Activated gamma-delta T cell treated with Interleukin-2 at 50 U/mL for 16 hours (primary cell): ENCODE measurements at places on chromosomes 12 and 14.

DNA sequence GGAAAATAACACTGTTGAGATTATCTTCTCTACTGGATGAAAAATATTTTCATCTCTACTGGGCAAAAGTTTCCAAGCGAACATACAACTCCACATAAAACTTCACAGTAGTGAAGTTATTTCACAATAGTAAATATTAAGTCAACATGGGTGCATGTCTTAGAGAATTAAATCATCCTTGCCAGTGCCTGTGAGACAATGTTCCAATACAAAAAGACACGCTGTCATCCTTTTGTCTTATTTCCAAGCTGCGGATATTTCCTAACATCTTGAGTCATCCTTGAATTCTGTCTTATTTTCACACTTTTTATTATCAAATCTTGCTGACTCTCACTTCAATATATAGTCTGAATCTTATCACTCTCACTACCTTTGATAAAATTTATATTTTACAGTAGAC lies 142.9 kb upstream of the KITLG start:
- DNase-seq: no peak

GRCh38 chr14:105533391-105533790 lies 7.0 kb downstream of the TMEM121 start:
- DNase-seq: no peak

GRCh38 chr14:60964904-60965303 lies 16.0 kb downstream of the TRMT5 start:
- DNase-seq: no peak

DNA sequence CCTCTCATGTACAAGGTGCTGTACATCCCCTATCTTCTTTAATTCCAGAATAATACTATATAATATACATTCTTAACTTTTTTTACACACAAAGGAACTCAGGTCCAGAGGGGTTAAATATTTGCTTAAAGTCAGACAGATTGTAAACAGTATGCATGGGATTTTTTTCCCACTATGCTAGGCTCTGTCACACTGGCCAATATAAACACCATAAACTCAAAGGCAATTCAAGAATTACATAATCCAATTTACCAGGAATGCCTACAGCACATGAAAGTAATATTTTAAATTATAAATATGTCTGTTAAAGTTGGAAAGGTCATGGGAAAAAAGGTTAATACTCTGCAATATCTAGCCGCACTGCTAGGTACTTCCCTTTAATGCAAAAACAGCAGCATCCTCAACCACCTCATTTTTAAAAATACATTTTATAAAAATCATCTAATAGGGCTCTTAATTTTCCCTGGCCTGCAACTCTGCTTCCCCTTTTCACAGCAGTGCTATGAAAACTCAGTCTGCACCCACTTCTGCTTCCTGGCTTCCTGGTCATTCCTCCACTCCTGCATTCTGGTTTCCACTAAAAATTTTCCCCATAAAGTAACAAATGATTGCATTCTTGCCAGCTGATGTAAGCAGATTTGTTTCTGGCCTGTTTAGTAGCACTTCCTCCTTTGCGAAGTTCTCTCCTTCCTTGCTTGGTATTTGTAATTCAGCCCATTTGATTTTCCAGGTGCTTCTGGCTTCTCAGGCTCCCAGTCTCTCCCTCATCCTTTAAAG lies 128.1 kb downstream of the ITPR2 start:
- DNase-seq: no peak

- DNase-seq: no peak
Observed at GRCh38 chr14:57388067-57388466, 2.3 kb upstream of the NAA30 start.
